ENCODE measurements at places on chromosomes 5 and 9. TPM values are rescaled to one million over a fixed set of nuclear protein-coding genes. Genes with fewer than 3 reads are reported as not detected.

- H3K4me1 ChIP-seq = no peaks in the 10 kb centered on the region
- no peak overlapping the region for H3K27ac ChIP-seq
- H3K36me3 ChIP-seq = no peaks in the 10 kb centered on the region
- no peaks in the 10 kb centered on the region for H3K27me3 ChIP-seq
Measured at GRCh38 chr9:25442526-25442925, 235.7 kb downstream of the TUSC1 start.

The LCN15 gene
- total RNA-seq = 0.76 TPM

DNA sequence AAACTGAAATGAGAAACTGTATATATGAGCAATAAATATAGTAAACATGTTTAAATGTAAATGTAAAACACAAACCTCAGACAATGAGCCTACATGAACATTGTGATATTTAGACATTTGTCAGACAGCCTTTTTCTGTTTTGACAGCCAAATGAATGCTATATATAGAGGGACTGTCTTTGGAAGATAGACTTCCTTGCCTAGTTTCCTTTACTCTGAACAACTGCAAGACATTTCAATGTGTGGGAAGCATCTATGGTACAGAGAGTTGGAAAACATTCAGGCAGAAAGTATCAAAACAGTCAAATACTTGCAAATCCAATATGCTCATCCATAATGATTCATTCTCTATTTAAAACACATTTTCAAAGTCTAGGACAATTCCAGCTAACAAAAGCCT is 31.7 kb upstream of the TUSC1 start:
- no peaks in the 10 kb centered on the region for H3K36me3 ChIP-seq
- H3K27me3 ChIP-seq = no peaks in the 10 kb centered on the region
- no peak overlapping the region for H3K27ac ChIP-seq
- DNase-seq = no peak

The HMMR gene
- 54.9 TPM for total RNA-seq

The ARHGEF39 gene
- 29.8 TPM for total RNA-seq

DNA sequence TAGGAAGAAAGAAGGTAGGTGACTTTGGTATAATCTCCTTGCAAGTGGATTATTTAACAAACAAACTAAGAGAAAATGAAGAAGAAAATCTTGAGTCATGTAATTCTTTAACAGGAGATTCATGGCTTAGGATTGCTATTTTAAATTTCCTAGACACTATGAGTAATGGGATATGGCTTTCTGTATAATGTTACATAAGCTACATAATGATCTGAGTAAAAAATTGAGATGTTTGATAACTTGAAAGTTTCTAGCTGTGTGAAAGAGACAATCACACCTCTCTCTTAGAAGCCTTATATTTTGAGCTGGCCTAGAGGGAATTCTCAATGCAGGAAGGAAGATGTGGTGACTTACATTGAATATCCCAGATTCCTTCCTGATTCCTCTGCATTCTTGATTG is 92.5 kb downstream of the CDH9 start:
- H3K4me3 ChIP-seq = no peak overlapping the region
- no peak overlapping the region for H3K27ac ChIP-seq
- no peak for DNase-seq
- no peaks in the 10 kb centered on the region for H3K27me3 ChIP-seq
- no peaks in the 10 kb centered on the region for H3K36me3 ChIP-seq

GRCh38 chr5:129601576-129601975 is 141.5 kb downstream of the ADAMTS19 start:
- no peaks in the 10 kb centered on the region for H3K36me3 ChIP-seq
- H3K27ac ChIP-seq = no peak overlapping the region
- H3K4me3 ChIP-seq = no peak overlapping the region

The ENTREP1 gene
- 1.1 TPM for total RNA-seq

The PCDHGB6 gene
- total RNA-seq = 0.22 TPM

The PAEP gene
- total RNA-seq = not detected

The SLC34A1 gene
- not detected for total RNA-seq

GRCh38 chr9:134476272-134476941 is 150.2 kb downstream of the RXRA start:
- no peaks in the 10 kb centered on the region for H3K36me3 ChIP-seq
- H3K27ac ChIP-seq = no peak overlapping the region
- H3K4me1 ChIP-seq = no peaks in the 10 kb centered on the region
- H3K27me3 ChIP-seq = no peaks in the 10 kb centered on the region

GRCh38 chr5:59732301-59732700 is 161.2 kb downstream of the PDE4D start:
- H3K27ac ChIP-seq = no peak overlapping the region
- DNase-seq = no peak
- no peak overlapping the region for H3K4me3 ChIP-seq
- no peaks in the 10 kb centered on the region for H3K36me3 ChIP-seq

DNA sequence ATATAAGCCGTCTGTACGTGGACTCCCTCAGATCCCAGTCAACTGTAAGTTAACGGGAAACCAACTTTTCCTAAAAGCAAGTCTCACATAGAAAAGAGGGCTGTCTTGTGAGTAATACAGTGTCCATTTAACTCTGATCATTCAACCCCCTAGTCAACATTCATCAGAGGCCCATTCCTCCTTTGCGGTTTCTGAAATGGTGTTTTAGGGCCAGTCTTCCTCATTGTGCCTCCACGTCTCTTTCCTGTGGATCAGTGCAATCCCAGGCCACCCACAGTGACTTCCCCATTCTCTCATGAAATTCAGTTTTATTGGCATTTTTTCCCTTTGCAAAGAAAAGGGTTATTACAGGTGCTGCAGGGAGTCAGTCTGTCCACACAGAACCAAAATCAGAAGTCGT is 261.8 kb downstream of the NR3C1 start:
- DNase-seq = no peak
- H3K4me3 ChIP-seq = no peak overlapping the region
- H3K27ac ChIP-seq = no peak overlapping the region
- no peaks in the 10 kb centered on the region for H3K36me3 ChIP-seq
- peaks cover 10% of the 10 kb centered on the region for H3K4me1 ChIP-seq

The C9orf50 gene
- total RNA-seq = not detected

- no peak overlapping the region for H3K4me3 ChIP-seq
- peaks cover 13% of the 10 kb centered on the region for H3K4me1 ChIP-seq
- H3K27me3 ChIP-seq = no peaks in the 10 kb centered on the region
- H3K27ac ChIP-seq = no peak overlapping the region
- H3K36me3 ChIP-seq = no peaks in the 10 kb centered on the region
Measured at GRCh38 chr9:121230256-121230655, 28.6 kb upstream of the RAB14 start.

The VCAN gene
- 49.9 TPM for total RNA-seq

The BNC2 gene
- 0.37 TPM for total RNA-seq

DNA sequence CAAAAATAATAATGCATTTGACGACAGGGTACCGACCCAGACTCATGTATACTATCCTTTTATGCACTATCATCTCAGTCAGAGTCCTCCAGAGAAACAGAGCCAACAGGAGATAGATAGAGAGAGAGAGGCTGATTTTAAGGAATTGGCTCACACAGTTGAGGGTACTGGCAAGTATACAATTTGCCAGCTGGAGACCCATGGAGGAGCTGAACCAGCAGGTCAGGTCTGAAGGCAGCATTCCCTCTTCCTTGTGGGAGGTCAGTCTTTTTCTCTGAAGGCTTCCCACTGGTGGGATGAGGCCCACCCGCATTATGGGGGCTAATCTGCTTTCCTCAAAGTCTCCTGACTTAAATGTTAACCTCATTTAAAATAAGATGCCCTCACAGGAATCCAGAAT is 17.3 kb upstream of the MED10 start:
- H3K4me1 ChIP-seq = peaks cover 4% of the 10 kb centered on the region
- no peaks in the 10 kb centered on the region for H3K36me3 ChIP-seq
- peaks cover 54% of the 10 kb centered on the region for H3K27me3 ChIP-seq
- no peak for DNase-seq
- no peak overlapping the region for H3K4me3 ChIP-seq

DNA sequence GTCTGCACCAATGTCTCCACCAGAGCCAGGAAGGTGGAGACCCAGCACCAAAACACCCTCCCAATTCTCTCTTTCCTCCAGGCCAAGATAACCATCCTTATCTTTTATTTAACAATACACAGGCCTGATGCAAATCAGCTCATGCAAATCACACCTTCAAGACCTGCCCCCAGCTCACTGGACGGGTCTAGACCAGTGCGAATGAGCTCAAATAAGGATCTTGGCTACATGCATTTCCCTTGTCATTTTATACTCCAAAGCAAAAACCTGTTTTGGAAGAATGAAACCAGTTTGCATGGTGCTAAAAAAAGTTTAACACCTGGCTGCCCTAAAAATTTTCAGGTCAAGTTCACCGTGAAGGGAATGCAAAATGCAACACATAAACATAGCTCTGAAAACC is 31.9 kb upstream of the DAPK1 start:
- no peaks in the 10 kb centered on the region for H3K4me1 ChIP-seq
- no peaks in the 10 kb centered on the region for H3K36me3 ChIP-seq
- no peak overlapping the region for H3K4me3 ChIP-seq
- DNase-seq = no peak

GRCh38 chr9:116452634-116453033 is 234.5 kb upstream of the TRIM32 start:
- H3K4me3 ChIP-seq = no peak overlapping the region
- no peaks in the 10 kb centered on the region for H3K27me3 ChIP-seq
- DNase-seq = no peak

DNA sequence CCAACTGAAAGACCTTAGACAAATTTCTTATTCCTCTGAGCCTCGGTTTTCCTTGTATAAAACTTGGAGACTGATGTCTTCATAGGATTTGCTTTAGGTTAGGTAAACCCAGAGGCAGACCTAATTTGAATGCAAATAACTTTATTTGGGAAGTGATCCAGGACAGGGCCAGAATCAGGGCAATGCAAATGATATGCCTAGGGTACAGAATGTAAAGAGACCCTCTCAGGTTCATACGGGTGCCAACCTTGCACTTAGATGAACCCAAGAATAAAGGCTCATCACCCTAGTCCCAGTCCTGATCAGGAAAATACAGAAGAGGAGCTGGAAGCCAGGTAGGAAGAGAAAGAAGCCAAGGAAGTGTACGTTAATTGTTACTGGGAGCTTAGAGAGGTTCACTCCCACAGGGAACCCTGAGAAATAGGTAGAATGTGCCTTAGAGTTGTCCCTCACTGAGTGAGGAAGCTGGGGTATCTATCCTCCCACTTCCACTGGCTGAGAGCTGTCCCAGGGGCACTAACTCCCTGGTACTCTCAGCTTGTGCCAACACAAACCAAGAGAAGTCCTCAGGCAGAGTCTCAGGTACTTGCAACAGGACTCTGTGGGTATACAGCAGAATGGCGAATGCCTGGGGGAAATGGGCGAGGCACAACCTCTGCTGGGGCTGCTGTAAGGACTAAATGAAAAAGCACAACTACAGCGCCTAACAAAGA is 3.1 kb upstream of the HK3 start:
- H3K27ac ChIP-seq = no peak overlapping the region
- no peak for DNase-seq
- peaks cover 19% of the 10 kb centered on the region for H3K36me3 ChIP-seq
- no peaks in the 10 kb centered on the region for H3K4me1 ChIP-seq

The CORO2A gene
- total RNA-seq = 5.7 TPM

GRCh38 chr9:5917888-5918287 is 27.2 kb downstream of the MLANA start:
- H3K36me3 ChIP-seq = no peaks in the 10 kb centered on the region
- no peaks in the 10 kb centered on the region for H3K4me1 ChIP-seq
- H3K4me3 ChIP-seq = no peak overlapping the region

The FOXD4L4 gene
- total RNA-seq = 0.52 TPM

GRCh38 chr5:171989946-171990712 is 16.3 kb downstream of the FBXW11 start:
- H3K4me1 ChIP-seq = peaks cover 15% of the 10 kb centered on the region
- H3K27me3 ChIP-seq = no peaks in the 10 kb centered on the region
- no peaks in the 10 kb centered on the region for H3K36me3 ChIP-seq
- no peak for DNase-seq
- no peak overlapping the region for H3K27ac ChIP-seq

The TMEM174 gene
- not detected for total RNA-seq

DNA sequence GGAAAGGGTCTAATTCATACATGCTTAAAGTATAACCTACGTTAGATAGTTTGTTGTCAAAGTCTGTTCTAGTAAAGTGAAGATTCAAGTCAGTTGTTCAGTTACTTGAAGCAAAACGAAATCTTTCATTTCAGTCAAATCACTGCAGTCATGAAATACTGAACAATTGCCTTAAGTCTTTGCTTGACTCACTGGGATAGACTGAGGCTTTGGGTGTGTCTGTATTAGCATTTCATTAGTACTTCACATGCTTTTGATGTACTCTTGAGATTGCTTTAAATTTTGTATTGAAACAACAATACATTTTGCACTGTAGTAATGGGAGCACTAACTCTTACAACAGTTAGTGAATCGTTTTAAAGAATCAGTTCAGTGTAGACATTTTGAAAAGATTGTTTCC is 4.0 kb upstream of the CMYA5 start:
- DNase-seq = no peak
- no peaks in the 10 kb centered on the region for H3K27me3 ChIP-seq
- H3K36me3 ChIP-seq = peaks cover 18% of the 10 kb centered on the region
- H3K4me1 ChIP-seq = no peaks in the 10 kb centered on the region
- no peak overlapping the region for H3K27ac ChIP-seq
- H3K4me3 ChIP-seq = no peak overlapping the region

The DOK3 gene
- 8.0 TPM for total RNA-seq

DNA sequence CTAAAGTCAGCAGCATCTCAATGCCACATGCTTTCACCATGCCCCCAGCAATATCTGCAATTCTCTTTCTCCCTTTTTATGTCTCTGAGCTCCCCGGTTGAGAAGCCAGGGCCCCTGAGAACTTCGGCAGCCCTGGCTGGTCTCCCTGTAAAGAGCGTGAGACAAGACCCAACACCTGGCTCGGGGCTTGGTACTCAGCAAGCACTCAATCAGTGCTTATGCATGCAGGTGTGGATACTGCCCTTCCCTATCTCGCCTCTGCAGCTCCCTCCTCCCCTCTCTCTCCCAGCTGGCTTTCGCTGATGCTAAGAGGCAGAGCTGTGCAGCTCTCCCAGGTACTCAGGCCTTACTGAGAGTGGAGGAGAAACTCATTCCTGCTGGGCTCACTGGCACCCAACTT is 41.7 kb upstream of the AKNA start:
- H3K27me3 ChIP-seq = no peaks in the 10 kb centered on the region
- H3K4me3 ChIP-seq = no peak overlapping the region
- no peak for DNase-seq
- no peak overlapping the region for H3K27ac ChIP-seq
- no peaks in the 10 kb centered on the region for H3K4me1 ChIP-seq

DNA sequence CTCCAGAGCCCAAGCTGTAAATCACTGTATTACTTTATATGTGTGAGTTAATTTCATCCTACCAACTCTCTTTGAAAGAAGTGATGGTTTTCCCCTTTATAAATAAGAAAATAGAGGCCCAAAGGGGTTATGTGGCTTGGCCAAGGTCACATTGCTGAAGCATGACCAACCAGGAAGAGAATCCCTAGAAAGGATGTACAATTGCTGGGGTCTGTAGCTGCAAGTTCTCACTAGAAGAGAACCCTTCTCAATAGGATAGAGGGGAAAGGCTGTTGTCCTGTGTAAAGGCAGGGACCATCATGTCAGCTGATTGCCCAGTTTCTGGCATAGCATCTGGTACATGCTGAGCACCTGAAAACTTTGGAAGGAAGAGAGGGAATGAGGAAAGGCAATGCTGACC is 39.0 kb upstream of the FAT2 start:
- 0 out of 2 replicates have a peak, but pooled peaks cover 1% of the 10 kb centered on the region for H3K27me3 ChIP-seq
- no peak overlapping the region for H3K4me3 ChIP-seq
- no peaks in the 10 kb centered on the region for H3K36me3 ChIP-seq
- H3K4me1 ChIP-seq = peaks cover 2% of the 10 kb centered on the region

All from HCT116 (cell line).